ENCODE measurements at places on chromosomes 7 and 10.

GRCh38 chr10:104288355-104288754 lies 19.4 kb downstream of the GSTO2 start:
- no peak for DNase-seq

DNA sequence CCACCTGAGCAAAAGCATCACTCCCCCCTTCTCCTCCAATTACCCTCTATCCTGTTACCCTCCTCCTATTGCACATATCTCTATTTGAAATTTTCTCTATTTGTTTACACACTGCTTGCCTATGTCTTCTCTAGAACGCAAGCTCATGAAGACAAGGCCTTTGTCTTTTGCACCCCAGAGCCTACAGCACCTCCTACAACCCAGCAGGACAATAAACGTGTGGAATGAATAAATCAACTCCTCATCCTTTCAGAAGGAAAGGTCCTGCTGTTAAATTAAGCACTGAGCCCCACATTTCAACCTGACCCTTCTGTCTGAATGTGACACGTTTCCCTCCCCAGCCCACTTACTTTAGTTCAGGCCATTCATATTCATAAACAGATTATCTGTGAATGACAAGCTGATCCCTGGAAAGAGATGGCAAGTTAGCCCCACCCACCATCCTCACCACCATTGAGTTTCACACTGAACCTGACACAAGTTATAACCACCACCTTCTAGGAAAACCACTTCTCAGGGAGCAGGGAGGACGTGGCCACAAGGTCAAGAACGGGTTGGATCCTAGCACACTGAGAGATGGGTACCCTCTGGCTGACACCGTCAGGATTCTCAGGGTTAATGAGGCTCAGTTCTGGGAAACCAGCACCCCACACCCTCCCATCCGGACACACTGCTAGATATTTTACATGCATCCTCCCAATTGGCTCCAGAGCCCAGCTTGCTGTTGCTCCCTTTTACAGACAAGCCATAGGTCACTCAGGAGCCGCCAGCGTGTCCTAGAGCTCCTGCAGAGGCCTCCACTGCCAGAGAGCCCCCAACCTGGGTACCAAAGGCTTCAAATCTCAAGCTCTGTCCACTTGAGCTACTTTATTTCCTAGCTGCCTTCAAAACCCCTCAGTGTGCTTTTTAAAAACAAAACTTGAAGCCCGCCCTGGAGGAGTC lies 934 bp downstream of the PRTFDC1 start:
- DNase-seq: peak; percentile 7

- DNase-seq: no peak
Observed at GRCh38 chr10:58813573-58813972, 300.9 kb downstream of the BICC1 start.

DNA sequence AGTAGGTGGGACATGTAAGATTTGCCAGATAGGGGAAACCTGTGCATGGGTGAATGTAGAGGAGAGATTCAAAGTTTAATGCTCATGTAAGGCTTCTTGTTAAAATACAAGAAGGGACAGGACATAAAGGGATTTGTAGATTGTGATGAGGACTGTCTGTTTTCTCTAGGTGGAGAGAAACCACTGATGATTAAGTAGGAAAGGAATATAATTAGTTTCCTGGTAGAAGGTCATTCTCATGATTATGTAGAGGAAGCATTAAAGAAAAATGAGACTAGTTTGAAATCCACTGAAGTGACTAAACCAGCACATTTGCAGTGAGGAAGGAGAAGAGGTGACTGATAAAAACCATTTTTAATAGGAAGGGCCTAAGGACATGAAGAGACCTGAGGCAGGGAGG lies 19.6 kb upstream of the MACC1 start:
- DNase-seq: no peak

GRCh38 chr10:101451667-101452069 lies 97.7 kb downstream of the BTRC start:
- DNase-seq: peak; percentile 34

DNA sequence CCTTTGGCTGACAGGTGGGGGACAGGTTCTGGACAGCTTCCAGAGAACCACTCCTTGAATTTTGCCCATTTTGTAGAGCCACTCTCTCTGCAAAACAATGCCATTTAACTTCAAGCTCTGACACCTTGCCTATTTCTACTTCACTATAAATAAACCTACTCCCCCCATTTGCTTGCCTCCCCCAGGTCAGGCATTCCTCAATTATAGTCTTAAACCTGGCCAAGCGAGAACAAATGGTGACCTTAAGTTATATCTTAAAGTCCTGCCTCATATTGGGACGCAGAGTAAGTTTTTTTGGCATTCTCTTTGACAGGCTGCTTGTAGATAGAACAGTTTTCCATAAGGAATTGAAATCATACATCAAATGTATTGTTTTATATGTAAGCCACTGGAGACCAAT lies 706.9 kb downstream of the LRMDA start:
- DNase-seq: no peak

DNA sequence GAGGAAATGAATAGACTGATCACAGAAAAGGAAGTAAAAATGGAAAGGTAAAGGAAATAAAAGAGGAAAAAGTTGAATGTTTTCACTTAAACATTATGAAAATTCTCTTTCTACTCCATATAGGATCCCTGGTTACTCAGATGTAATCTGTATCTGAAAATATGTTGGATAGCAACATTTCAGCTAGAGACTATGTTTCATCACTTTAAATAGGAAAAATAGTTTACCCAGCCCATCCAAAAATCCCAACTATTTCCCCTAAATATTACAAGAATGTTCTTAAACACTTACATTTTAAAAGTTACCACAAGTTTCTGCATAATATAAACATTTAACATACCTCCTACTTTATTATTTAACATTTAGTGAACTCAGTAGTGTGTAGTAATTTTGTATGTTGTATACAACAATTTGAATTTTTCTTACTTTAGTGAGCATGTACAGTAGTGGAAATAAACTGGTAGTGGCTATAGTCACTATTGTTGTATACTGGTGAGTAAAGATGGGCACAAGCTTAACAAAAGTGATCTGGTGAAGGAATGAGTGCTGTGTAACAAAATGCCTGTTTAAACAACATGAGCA lies 27.1 kb downstream of the SLF2 start:
- no peak for DNase-seq

DNA sequence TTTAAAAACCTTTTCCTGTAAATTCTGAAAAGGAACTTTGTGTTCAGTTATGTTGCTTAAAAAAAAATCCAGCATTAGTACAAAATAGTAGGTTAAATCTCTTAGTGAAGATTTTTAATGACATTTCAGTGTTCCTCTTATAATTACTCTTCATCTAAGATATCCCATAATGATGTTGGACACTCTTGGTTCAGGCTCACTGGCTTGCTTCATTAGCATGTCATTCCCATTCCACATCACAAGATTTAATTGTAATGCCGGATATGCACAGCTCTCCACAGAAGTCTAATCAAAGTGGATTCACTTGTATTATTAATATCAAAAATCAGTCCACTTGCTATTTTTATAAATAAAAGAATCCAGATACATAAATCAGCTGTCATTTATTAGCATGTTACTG lies 180.0 kb upstream of the MDFIC start:
- DNase-seq: no peak

GRCh38 chr10:119248681-119249080 lies 41.3 kb downstream of the GRK5 start:
- DNase-seq: no peak

GRCh38 chr10:125123476-125124114 lies 36.8 kb downstream of the CTBP2 start:
- no peak for DNase-seq

DNA sequence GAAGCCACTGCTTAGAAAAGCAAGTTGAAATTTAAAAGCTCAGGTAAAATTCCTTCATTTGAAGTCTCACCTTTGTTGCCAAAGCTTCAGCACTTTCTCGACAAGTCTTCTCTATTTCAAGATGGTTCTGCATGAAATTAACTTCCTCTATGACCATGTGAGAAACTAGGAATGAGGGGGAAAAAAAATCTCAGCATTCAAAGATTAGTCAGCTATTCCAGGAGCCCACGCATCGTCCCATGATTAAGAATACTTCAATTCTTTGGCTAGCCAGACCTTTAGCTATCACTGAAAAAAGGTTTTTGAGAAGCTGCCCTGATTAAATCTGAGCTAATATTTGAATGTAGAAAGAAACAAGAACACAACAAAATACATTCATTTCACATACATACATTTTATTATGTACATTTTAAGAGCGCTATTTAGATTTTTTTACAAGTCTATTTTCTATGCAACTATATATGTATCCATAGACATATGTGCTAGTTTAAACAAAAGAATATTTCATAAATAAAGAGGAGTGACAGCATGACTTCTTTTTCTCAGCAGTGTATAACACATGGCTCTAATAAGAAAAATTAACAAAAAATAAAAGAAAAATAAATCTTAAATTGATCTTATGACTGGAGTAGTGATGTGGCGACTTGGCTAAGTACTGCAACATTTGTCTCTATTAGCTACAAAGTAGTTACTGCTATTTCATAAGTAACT lies 44.8 kb downstream of the SHTN1 start:
- no peak for DNase-seq

- no peak for DNase-seq
Observed at GRCh38 chr10:131002031-131002861, 309.3 kb downstream of the TCERG1L start.

GRCh38 chr7:22348379-22348778 lies 8.6 kb downstream of the RAPGEF5 start:
- DNase-seq: no peak

DNA sequence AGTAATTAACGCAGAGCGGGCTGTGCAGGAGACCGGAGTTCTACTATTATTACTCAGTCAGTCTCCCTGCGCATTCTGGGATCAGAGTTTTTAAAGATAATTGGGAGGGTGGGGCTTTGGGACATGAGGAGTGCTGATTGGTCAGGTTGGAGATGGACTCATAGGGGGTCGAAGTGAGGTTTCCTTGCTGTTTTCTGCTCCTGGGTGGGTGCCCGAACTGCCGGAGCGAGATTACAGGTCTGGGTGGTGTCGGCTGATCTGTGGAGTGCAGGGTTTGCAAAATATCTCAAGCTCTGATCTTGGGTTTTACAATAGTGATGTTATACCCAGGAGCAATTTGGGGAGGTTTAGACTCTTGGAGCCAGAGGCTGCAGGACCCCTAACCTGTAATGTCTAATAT lies 3.9 kb upstream of the LRRC27 start:
- DNase-seq: no peak

DNA sequence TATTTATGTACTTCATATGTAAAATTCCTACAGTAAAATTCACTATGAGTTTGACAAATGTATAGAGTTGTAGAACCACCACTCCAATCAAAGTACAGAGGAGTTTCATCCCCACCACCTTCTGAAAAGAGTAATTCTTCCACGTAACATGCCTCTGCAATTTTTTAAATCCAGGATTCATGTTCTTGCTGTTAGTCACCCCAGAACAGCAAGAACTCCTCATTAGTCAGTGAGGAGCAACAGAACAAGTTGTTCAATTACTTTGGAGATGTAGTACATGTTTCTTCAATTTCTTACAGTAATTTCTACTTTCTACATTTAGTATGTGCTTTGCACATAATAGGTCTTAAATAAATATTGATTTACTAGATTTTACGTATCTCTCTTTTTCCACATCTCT lies 248.1 kb downstream of the ABCA13 start:
- DNase-seq: no peak

DNA sequence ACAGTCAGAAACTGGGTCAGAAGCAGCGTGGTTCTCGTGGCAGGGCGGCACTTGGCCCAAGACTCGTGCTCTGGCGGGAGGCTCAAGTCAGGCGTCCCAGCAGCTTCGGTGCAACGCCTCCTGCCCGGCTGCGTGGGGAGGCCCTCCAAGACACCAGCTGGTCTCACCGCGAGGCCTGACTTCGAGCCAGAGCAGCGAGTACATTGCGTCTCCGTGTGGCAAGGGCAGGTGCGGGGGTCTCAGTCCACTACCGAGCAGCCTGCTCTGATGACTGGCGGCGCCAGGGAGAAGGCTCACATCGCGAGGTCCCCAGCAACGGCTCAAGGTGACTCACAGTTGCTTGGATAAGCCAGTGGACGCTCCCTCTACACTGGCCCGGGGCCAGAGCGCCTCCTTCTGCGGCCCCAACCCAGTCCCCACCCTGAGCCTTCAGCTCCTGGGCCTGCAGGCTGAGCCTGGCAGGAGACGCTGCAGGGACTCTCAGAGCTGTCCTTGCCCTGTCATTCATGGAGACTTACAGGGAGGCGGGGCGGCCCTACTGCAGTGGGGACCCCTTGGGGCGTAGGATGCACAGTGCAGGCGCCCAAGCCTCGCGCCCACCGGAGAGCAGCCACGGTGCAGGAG lies 41.9 kb upstream of the PRKAR1B start:
- no peak for DNase-seq

DNA sequence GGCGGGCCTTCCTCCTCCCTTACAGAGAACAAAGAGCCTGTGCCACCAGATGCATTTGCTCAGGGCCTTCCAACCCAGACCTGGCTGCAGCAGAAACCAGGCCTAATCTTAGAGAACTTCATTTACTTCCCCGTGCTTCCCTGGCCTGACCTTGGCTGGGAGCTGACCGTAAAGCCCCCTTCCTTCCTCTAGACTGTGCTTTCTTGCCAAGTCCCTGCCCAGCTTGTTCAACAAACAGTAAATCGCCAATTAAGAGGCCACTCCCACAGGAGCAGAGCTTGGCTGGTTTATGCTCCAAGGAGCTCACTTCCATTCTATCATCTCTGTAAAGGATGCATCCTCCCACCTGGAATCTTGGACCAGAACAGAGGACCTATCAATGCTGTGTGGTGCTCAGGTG lies 110.9 kb downstream of the COL13A1 start:
- DNase-seq: no peak

GRCh38 chr7:15459018-15459615 lies 102.7 kb downstream of the AGMO start:
- no peak for DNase-seq

DNA sequence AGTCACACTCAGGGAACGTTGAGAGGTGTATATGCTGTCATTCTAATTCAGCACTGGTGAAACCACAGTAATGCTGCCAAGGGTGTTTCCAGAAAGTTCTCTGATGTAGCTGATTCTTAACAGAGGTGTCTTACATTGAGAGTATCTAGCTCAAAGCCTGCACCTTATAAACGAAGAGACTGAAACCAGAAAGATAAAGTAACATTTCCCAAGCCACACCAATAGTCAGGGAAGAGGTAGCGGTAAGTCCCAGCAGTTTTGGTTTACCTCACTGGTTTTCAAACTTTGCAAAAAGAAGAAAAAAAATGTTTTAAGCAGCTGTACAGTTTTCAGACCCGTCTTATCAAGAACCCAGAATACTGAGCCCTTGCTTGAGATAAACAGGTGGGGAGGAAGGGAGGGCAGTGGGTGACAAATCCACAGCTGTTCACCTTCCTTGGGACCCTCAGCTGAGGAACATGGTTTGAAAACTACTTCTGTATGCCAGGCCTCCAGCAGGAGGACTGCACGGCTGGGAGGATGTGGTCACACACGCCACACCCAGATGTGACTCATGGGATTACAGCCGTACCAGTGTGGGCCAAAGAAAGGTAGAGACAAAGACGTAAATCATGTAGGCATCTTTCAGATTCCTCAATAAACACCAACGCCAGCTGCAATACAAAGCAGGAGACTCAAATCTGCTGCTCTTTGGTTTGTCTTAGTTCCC lies 63.9 kb upstream of the GSDME start:
- no peak for DNase-seq

DNA sequence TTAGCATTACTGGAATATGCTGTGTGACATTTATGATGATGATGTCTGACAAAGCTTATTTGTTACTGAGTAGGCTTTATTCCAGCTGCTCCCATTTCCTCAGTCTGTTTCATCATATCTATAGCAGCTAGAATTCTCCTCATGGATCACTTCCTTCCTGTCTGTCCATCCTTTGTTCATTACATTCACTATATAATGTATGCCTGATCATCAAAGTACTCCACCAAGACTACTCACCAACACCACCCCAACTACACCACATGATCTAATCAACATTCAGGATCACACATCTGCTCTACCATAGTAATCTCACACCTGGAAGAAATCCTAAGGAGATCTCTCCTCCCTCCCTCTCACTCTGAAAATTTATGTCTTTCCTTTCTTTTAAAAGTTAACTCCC lies 61.3 kb downstream of the APBB1IP start:
- no peak for DNase-seq

All from NCI-H1930 (cell line).